ENCODE measurements at places on chromosomes 4 and X.

GRCh38 chr4:24274381-24274941 is 309.9 kb downstream of the DHX15 start:
- no peak for DNase-seq
- H3K27ac ChIP-seq: no peak overlapping the region
- no peak overlapping the region for H3K4me3 ChIP-seq
- H3K27me3 ChIP-seq: no peaks in the 10 kb centered on the region
- no peaks in the 10 kb centered on the region for H3K4me1 ChIP-seq
- H3K36me3 ChIP-seq: no peaks in the 10 kb centered on the region

DNA sequence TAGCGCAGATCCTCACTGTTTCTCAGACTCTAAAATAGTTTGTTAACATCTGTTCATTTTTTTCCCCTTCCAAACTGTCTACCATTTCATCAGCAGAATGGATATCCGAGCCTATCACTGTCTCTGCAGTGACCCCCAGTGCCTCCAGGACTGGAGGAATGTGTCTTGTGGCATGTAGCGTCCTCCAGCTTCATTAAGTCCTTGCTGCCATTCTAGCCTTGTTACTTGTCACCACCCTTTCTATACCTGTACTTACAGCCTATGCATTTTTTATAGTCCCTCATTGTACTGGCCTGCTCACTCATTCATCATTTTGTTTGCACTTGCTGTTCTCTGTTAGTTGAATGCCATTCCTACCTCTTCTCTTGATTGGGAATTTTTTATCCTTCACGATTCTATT is 179.1 kb downstream of the BMPR1B start:
- H3K27ac ChIP-seq: no peak overlapping the region
- H3K27me3 ChIP-seq: no peaks in the 10 kb centered on the region
- H3K4me1 ChIP-seq: no peaks in the 10 kb centered on the region

DNA sequence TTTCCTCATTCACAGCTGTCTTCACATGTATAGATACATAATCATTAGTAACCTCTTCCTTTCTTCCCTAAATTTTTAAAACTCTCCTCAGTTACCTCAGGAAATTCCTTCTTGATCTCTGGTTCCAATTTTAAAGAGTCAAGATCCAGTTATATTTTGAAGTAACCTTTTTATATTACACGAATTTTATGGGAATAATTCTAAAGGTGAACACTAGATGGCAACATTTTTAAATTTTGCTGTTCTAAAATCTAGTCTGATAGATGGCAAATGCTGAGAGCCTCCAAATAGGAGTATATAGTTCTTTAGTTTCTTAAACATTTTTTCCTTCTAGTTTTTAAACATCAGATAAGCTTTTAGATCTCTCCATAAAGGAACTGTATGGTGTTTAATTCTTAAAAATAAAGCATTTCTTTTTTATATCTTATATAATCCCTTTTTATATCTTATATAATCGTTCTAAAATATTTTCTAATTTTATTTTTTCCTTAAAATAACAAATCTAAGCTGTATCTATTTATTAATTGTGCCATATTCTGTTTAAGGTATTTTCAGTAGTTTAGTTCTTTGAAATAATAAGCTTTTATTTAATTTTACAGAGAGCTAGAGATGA is 37.9 kb upstream of the PAPSS1 start:
- no peaks in the 10 kb centered on the region for H3K27me3 ChIP-seq
- H3K27ac ChIP-seq: no peak overlapping the region
- H3K4me1 ChIP-seq: no peaks in the 10 kb centered on the region
- peak; percentile 82 for DNase-seq
- no peak overlapping the region for H3K4me3 ChIP-seq
- H3K36me3 ChIP-seq: no peaks in the 10 kb centered on the region

GRCh38 chr4:22672944-22673343 is 19.8 kb upstream of the GBA3 start:
- H3K36me3 ChIP-seq: no peaks in the 10 kb centered on the region
- no peak overlapping the region for H3K27ac ChIP-seq
- H3K4me3 ChIP-seq: no peak overlapping the region

- no peak overlapping the region for H3K27ac ChIP-seq
- no peak for DNase-seq
- no peaks in the 10 kb centered on the region for H3K36me3 ChIP-seq
- H3K4me1 ChIP-seq: no peaks in the 10 kb centered on the region
Observed at GRCh38 chr4:19368800-19369199, 882.9 kb upstream of the SLIT2 start.

- no peaks in the 10 kb centered on the region for H3K4me1 ChIP-seq
- H3K27ac ChIP-seq: no peak overlapping the region
- H3K36me3 ChIP-seq: no peaks in the 10 kb centered on the region
- H3K4me3 ChIP-seq: no peak overlapping the region
Observed at GRCh38 chr4:70449220-70449619, 22.8 kb upstream of the MUC7 start.

DNA sequence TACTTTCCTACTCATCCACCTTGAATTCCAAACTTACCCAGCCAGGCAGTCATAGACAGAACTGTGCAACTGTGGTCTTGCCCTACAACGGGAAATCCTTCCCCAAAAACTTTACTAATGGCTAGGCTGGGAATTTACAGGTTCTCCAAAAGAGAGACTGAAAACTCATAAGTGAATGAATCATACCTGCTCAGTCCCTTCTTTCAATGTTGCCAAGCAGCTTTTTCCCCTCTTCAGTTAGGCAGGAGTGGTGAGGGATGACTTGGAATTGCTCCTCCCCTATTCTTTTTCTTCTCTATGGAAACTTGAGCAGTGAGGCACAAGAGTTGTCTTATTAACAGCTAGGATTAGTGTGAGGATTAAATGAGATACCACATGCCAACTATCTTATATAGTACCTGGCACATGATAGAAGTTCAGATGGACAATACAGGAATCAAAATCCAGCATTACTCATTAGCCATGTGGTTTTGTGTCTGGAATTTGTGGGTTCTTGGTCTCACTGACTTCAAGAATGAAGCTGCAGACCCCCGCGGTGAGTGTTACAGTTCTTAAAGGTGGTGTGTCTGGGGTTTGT is 105.9 kb downstream of the TEX13A start:
- H3K27ac ChIP-seq: no peak overlapping the region
- H3K4me1 ChIP-seq: no peaks in the 10 kb centered on the region

DNA sequence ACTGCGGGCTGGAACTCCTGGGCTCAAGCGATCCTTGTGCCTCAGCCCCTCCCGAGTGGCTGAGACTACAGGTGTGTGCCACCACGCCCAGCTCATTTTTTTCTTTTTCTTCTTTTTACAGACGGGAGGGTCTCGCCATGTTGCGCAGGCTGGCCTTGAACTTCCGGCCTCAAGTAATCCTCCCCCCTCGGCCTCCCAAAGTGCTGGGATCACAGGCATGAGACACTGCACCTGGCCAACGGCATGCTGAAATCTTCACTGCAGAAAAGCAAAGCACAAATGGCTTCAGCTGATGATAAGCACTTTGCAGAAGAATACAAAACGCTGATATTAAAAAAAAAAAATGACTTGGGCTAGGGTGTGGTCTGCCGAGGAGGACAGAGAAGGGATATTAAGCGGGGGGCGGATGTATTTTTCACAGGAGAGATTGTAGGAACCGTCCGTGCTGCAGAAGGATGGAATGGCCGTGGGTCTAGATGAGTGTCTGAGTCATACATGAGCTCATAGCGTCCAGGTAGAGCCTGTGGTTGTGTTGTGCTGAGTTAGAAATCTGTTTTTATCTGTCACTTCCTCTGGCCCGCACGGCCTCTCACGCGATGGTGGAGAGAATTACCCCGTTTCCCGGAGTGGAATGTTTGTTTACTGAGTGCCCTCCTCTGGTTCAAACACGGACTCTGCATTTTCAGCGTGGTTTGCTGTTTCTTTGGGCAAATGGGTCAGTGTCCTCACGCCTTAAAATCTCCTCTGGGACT is 8.5 kb upstream of the AKAP17A start:
- DNase-seq: peak; percentile 57
- H3K4me3 ChIP-seq: no peak overlapping the region
- no peak overlapping the region for H3K27ac ChIP-seq
- H3K36me3 ChIP-seq: no peaks in the 10 kb centered on the region

GRCh38 chr4:183875251-183875825 is 29.8 kb upstream of the STOX2 start:
- DNase-seq: no peak
- no peaks in the 10 kb centered on the region for H3K36me3 ChIP-seq
- no peaks in the 10 kb centered on the region for H3K4me1 ChIP-seq
- H3K27me3 ChIP-seq: no peaks in the 10 kb centered on the region

GRCh38 chrX:34859191-34859590 is 83.4 kb upstream of the FAM47B start:
- no peaks in the 10 kb centered on the region for H3K36me3 ChIP-seq
- DNase-seq: no peak
- H3K27ac ChIP-seq: no peak overlapping the region
- no peaks in the 10 kb centered on the region for H3K27me3 ChIP-seq
- no peaks in the 10 kb centered on the region for H3K4me1 ChIP-seq

DNA sequence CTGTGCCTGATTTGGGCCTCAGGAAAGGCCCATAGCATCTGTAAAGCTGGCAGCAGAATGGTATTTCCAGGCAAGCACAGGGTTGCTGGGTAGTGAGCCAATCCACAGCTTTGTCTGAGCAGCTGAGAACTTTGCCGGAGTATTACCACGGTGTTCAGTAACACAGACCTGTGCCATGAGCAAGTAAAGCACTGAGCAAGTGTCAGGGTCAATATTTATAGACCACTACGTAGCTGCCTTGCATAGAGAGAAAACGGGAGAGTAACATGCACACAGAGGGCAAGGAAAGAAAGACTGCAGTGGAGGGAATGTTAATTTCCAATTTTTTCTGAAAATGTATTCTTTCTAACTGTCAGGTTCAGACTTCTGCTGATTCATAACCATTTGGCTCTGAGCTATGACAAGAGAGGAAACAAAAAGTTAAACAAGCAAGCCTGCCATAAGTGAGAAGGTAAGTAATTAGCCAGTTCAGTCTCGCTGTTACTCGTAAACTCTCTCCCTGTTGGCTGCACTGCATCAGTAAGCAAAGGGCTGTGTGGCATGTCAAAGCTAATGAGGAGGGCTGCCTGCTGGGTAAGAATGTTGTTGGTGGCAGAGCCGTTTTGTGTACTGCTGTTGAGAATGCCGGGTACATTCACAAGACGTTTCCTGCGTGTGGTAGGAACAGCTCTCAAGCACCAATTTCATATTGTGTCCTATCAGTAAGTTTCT is 238.1 kb downstream of the BMPR1B start:
- DNase-seq: no peak
- peak overlapping the region; percentile 26 for H3K4me3 ChIP-seq
- no peaks in the 10 kb centered on the region for H3K27me3 ChIP-seq
- no peaks in the 10 kb centered on the region for H3K36me3 ChIP-seq
- H3K4me1 ChIP-seq: no peaks in the 10 kb centered on the region

GRCh38 chrX:155086202-155086840 is 15.0 kb downstream of the BRCC3 start:
- H3K27me3 ChIP-seq: no peaks in the 10 kb centered on the region
- DNase-seq: no peak
- H3K4me3 ChIP-seq: no peak overlapping the region
- no peak overlapping the region for H3K27ac ChIP-seq
- H3K36me3 ChIP-seq: peaks cover 11% of the 10 kb centered on the region

GRCh38 chr4:80295826-80296225 is 29.4 kb downstream of the FGF5 start:
- no peaks in the 10 kb centered on the region for H3K4me1 ChIP-seq
- H3K4me3 ChIP-seq: no peak overlapping the region
- no peak overlapping the region for H3K27ac ChIP-seq
- H3K27me3 ChIP-seq: no peaks in the 10 kb centered on the region

DNA sequence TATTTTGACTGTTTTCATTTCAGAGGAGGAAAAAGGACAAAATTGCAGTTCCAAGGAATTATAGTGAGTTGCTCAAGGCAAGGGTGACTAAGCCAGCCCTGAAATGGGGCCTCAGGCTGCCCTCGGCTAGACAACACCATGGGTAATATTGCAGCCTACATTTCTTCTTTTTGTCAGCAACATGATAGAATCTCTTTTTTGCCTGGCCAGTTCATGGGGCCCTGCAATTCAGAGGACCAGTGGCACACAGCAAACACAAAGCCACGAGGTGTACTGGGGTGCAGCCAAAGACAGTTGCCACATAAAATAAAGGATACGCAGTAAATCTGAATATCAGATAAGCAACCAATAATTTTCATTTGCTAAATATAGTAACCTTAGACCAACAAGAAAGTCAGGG is 41.8 kb downstream of the RBM47 start:
- no peaks in the 10 kb centered on the region for H3K36me3 ChIP-seq
- no peak overlapping the region for H3K4me3 ChIP-seq
- peak; percentile 98 for DNase-seq
- peaks cover 18% of the 10 kb centered on the region for H3K4me1 ChIP-seq
- no peaks in the 10 kb centered on the region for H3K27me3 ChIP-seq

DNA sequence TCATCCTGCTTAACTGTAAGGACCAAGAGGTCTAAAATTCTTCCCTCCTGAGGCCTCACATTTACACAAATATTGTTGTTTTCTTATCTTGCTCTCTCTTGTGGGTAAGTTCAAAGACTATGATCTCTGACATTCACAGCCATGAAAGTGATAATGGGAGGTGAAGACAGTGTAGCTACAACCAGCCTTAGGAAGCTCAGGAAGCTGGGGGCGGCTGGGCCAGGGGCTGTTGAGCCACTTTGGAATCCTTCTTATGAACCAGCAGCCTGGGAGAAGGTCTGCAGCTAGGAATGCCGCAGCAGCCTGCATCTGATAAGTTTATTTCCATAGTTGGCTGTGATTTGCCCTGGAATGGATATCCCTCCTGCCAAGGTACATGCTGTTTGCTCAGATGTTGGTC is 316.2 kb downstream of the STIM2 start:
- no peak overlapping the region for H3K4me3 ChIP-seq
- H3K27ac ChIP-seq: no peak overlapping the region
- no peak for DNase-seq
- H3K27me3 ChIP-seq: no peaks in the 10 kb centered on the region
- no peaks in the 10 kb centered on the region for H3K4me1 ChIP-seq

DNA sequence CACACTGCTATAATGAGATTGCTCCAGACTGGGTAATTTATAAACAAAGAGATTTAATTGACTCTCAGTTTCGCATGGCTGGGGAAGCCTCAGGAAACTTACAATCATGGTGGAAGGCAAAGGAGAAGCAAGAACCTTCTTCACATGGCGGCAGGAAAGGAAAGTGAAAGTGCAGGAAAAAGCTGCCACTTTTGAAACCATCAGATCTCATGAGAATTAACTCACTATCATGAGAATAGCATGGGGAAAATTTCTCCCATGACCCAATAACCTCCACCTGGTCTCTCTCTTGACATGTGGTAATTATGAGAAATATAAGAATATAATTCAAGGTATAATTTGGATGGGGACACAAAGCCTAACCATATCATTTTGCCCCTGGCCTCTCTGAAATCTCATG is 884.2 kb downstream of the GLUD2 start:
- H3K4me1 ChIP-seq: no peaks in the 10 kb centered on the region
- H3K4me3 ChIP-seq: no peak overlapping the region
- DNase-seq: no peak
- H3K27ac ChIP-seq: no peak overlapping the region
- no peaks in the 10 kb centered on the region for H3K27me3 ChIP-seq
